Epithelial cell of alveolus of lung (primary cell): ENCODE measurements at places on chromosomes 3 and 15. TPM values are rescaled to one million over a fixed set of nuclear protein-coding genes. Genes with fewer than 3 reads are reported as not detected.

PLA2G4B gene
- total RNA-seq, result under 0.01 and 0.32 TPM in 2 replicates

LRRC28 gene
- 25.2 and 35.9 TPM in 2 replicates for total RNA-seq

UCN2 gene
- total RNA-seq, result 3.1 and 3.7 TPM in 2 replicates

TRH gene
- not detected in 2 replicates for total RNA-seq

RARRES1 gene
- 88.2 and 148 TPM in 2 replicates for total RNA-seq

CCDC39 gene
- not detected in 2 replicates for total RNA-seq

DNAJC19 gene
- 17.4 and 21.5 TPM in 2 replicates for total RNA-seq

AHSG gene
- not detected in 2 replicates for total RNA-seq

TGM5 gene
- total RNA-seq, result not detected in 2 replicates

LINGO1 gene
- 0.13 TPM in 1 of 2 replicates, not detected in the other for total RNA-seq

KNG1 gene
- total RNA-seq, result not detected in 2 replicates

ACAP2 gene
- total RNA-seq, result 24.8 and 42.4 TPM in 2 replicates

TRIM42 gene
- total RNA-seq, result not detected in 2 replicates

TPRG1 gene
- total RNA-seq, result 0.13 TPM in 1 of 2 replicates, not detected in the other

IMPG2 gene
- under 0.01 and 0.24 TPM in 2 replicates for total RNA-seq

CD86 gene
- not detected in 2 replicates for total RNA-seq

SEMA3G gene
- 0.13 and 0.40 TPM in 2 replicates for total RNA-seq

ITGA11 gene
- total RNA-seq, result 2.0 and 16.5 TPM in 2 replicates

AMIGO3 gene
- 0.24 and 1.6 TPM in 2 replicates for total RNA-seq

LAMB2 gene
- total RNA-seq, result 246 and 364 TPM in 2 replicates

TTLL13 gene
- 0.08 TPM in 1 of 2 replicates, not detected in the other for total RNA-seq

CACNA2D3 gene
- 3.0 TPM in 1 of 2 replicates, not detected in the other for total RNA-seq

CDCP1 gene
- 19.2 and 76.2 TPM in 2 replicates for total RNA-seq

FGD5 gene
- 0.24 and 1.7 TPM in 2 replicates for total RNA-seq

B2M gene
- total RNA-seq, result 1,994 and 2,601 TPM in 2 replicates

GABRA5 gene
- 0.24 and 0.26 TPM in 2 replicates for total RNA-seq

SMCO1 gene
- total RNA-seq, result not detected in 2 replicates

CIB2 gene
- total RNA-seq, result 3.1 and 8.0 TPM in 2 replicates

SLC12A1 gene
- 0.13 TPM in 1 of 2 replicates, not detected in the other for total RNA-seq

COLQ gene
- 0.08 TPM in 1 of 2 replicates, not detected in the other for total RNA-seq

CNTN4 gene
- 2.3 and 2.4 TPM in 2 replicates for total RNA-seq

SCG5 gene
- total RNA-seq, result 24.4 and 46.5 TPM in 2 replicates
